ENCODE measurements at places on chromosomes 3 and 15. TPM values are rescaled to one million over a fixed set of nuclear protein-coding genes. Genes with fewer than 3 reads are reported as not detected.

Gene CELF6
- total RNA-seq: 1.1 TPM

Gene CCR2
- total RNA-seq: not detected

Gene ANKUB1
- total RNA-seq: not detected

Gene PIAS1
- total RNA-seq: 41.3 TPM

Gene LRRC31
- not detected for total RNA-seq

Gene SLC51A
- total RNA-seq: not detected

Gene LCMT2
- total RNA-seq: 18.8 TPM

Gene CHRNA7
- 9.5 TPM for total RNA-seq

Gene MKRN3
- 3.8 TPM for total RNA-seq

Gene LARP6
- 20.5 TPM for total RNA-seq

Gene SERF2
- 578 TPM for total RNA-seq

Gene ZNF35
- total RNA-seq: 24.5 TPM

Gene FBXL2
- total RNA-seq: 8.8 TPM

DNA sequence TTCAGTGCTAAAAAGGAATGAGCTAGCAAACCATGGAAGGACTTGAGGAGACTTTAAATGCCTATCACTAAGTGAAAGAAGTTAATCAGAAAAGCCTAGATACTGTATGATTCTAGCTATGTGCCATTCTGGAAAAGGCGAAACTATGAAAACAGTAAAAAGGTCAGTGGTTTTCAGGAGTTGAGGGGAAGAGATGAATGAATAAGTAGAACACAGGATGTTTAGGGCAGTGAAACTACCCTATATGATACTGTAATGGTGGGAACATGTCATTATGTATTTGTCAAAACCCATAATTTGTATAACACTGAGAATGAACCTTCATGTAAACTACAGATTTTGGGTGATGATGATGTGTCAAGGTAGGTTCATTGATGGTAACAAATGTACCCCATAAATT lies 9.6 kb upstream of the CD276 start:
- DNase-seq: no peak

- no peak for DNase-seq
Observed at GRCh38 chr3:43618142-43618541, 3.7 kb downstream of the ANO10 start.

DNA sequence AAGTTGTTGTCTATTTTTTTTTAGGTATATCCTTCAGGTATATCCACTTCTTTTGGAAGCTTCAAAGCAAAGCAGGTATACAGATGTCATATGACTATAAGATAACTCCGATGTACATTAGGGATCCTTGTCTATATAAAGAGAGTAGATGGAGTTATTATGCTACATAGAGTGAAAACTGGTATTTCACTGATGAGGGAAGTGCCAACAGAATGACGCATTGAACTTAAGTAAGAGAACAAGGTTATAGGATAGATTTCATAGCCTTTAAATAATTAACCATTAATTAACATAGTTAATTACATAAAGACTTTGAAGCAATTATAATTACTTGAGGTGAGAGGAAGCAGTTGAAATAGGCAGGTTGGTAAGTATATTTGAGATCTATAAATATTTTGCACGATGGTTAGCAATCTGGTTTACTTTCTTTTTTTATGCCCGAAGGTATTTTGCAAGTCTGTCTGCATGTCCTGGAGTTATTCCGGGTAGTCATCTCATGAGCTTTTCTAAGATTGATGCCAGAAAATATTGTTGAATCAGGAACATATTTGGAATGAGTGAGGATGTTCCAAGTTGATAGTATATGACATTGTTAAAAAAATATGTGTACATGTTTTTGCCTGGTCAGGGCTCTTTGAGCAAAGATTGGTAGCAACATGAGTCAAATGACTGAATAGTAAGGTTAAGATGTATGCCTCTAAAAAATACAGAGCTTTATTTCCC lies 299.5 kb upstream of the KCNMB2 start:
- DNase-seq: no peak

DNA sequence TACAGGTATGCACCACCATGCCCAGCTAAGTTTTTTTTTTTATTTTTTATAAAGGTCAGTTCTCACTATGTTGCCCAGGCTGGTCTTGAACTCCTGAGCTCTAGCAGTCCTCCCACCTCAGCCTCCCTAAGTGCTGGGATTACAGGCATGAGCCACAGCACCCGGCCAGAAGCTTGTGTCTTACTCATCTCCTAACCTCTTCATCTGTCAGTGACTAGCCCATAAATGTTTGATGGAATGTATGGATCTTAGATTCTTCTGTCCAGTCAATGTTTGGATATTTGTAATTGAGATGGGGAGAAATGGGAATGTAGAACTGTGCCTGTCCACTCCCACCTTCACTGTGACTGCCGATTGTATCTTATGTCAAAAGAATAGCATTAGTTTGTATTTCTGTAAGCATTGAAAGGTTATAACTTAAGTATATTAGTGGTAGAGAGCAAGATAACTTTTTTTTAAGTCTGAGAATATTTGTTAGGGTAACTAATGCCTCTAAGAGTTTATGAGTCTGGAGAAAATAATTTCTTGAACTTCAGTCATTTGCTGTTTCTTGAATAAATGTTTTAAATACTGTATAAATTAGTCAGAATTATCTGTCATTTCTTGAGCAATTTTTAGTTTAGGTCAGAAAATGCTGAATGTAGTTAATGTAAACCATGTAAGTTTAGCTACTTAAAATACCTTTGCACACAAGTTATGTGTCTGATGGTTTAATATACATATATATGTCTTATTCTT lies 215.3 kb upstream of the CGNL1 start:
- DNase-seq: no peak

GRCh38 chr15:48642795-48643194 lies 2.7 kb downstream of the FBN1 start:
- no peak for DNase-seq

- DNase-seq: no peak
Observed at GRCh38 chr3:29693863-29694262, 413.0 kb downstream of the RBMS3 start.

DNA sequence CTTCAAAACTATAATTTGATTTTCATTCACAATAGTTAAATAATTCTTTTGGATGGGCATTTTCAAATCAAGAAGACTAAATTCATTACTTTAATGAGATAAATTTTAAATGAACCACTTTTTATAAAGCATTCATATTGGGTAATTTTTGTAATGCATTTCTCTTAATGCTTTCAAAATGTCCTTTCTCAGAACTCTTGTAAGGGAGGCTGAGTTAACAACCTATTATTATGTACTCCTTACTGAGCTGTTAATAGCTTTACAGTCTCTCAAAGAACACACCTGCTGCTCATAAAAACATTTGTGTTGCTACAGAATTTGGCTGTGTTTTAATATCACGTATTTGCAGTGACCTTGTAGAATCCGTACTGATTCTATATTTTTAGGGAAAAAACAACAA lies 334.0 kb upstream of the ARL6 start:
- DNase-seq: no peak

DNA sequence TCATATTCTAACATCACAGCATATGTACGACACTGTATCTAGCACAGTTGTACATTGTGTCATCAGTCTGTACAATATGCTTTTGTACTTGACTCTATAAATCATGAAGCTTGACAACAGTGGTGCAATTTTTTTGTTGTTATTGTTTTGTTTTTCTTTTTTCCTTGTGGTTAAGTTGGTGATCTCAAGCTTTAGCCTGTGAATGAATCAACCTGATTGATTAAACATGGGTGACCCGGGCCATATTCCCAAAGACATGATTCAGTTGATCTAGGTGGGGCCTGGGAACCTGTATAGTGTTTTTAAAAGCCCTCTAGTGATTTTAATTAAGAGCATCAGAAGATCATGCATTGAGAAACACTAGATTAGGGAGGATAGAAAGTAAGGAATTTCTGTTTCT lies 101.8 kb upstream of the AADACL2 start:
- no peak for DNase-seq

GRCh38 chr3:66507423-66508260 lies 6.8 kb upstream of the LRIG1 start:
- DNase-seq: no peak

GRCh38 chr15:70902107-70902506 lies 9.5 kb downstream of the LRRC49 start:
- no peak for DNase-seq

GRCh38 chr3:80087767-80088166 lies 320.0 kb upstream of the ROBO1 start:
- no peak for DNase-seq

- no peak for DNase-seq
Observed at GRCh38 chr3:38354588-38355330, 8.2 kb downstream of the XYLB start.

DNA sequence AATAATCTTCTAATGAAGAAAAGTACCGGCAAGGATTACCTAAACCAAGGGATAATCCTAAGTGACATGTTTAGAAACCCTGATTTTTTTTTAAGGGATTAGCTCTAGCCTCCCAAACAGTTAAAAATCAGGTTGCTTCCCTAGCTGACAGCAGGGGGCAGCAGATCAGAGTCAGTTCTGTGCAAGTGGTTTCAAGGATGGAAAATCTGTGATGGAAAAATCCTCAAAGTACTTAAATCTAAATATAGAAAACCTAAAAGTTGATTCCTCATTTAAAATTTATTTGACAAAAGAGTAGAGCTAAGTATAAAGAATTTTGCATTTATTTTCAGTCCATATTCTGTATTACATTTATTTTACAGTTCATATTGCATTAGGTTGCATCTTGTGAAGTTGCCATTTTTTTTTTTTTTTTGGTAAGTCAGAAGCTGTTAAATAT lies 107.6 kb downstream of the PEX5L start:
- peak; percentile 64 for DNase-seq

DNA sequence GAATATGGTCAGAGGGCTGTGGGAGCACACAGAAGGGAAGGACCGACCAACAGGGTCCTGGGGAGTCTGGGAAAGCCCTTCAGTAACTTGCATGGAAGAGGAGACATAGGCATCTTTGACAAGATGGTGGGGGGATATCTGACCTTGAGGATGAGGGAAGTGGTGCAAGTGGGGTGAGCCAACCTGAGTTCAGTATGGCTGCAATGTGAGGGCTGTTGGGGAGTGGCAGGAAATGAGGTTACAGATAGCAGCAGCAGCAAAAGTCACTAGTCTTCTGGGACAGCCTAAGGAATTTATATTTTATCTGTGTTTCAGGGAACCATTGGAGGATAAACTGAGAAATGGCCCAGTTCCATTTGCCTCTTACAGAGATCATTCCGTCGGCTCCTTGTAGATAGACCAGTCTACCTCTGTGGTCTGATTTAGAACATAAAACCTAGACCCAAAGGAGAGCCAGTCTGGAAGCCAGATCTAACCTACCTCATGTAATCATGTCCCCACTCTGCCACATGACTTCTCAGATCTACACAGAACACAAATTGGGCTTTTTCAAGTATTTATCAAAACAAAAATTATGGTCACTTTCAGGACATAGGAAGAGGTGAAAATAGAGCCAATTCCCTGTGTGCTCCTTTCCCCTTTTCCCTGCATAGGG lies 75.6 kb downstream of the ST6GAL1 start:
- no peak for DNase-seq

GRCh38 chr3:37162501-37163245 lies 11.7 kb downstream of the LRRFIP2 start:
- no peak for DNase-seq

GRCh38 chr3:134366928-134367811 lies 7.1 kb downstream of the AMOTL2 start:
- peak; percentile 50 for DNase-seq

- no peak for DNase-seq
Observed at GRCh38 chr3:58141766-58142345, 68.9 kb downstream of the DNASE1L3 start.

GRCh38 chr3:76370749-76371520 lies 585.6 kb upstream of the ZNF717 start:
- no peak for DNase-seq

DNA sequence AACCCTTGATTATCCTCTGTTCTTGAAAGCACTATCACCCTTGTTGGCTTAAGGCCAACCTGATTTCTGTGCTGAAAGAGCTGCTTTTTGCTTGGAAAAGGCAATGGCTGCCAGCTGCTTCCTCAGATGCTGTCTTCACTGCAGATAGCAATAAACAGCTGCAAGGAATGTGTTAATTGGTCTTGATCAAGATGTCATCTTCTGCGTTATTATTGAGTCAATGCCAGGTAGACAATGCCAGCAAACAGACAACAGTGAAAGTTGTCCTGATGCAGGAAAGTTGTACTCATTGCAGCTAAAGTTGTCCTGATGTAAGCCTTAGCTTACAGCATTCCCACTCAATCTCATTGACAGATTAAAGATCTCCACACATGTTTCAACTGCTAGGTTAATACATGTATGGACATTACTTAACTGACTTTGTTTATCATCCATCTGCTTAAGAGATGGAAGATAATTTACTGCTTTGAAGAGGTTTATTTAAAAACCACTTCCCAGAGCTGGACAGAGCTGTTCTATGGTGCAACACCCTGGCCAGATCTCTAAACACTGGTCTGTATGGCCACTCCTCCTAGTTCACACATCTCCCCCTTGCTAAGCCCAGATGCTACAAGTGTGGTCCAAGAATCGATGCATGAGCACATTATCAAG lies 251.0 kb upstream of the MCTP2 start:
- no peak for DNase-seq

DNA sequence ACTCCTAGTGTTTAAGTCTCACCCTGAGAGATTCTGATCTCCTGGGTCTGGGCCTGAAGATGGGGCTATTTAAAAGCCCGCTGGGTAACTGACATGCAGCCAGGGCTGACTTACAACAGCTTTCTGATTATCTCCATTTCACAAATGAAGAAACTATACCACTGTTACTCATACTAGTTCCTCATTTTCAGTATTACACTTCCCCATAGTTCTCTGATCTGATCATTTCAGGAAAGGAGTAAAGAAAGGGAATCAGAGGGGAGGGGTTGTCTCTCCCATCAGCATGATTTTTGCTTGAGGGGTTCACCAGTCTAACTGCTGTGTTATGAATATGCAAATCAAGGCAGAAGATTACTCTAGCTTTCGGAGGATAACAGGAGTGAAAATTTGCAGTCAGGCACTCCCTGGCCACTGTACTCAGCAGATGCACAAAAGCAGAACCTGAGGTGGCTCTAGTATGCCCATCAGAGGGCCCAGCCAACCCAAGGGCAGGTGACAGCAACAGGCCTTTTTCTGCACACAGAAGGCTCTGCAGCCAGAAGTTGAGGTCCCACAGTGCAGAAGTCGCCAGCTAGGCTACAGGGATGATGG lies 59.4 kb downstream of the DAPK2 start:
- no peak for DNase-seq

GRCh38 chr3:135497979-135498378 lies 467.5 kb upstream of the PPP2R3A start:
- DNase-seq: no peak

DNA sequence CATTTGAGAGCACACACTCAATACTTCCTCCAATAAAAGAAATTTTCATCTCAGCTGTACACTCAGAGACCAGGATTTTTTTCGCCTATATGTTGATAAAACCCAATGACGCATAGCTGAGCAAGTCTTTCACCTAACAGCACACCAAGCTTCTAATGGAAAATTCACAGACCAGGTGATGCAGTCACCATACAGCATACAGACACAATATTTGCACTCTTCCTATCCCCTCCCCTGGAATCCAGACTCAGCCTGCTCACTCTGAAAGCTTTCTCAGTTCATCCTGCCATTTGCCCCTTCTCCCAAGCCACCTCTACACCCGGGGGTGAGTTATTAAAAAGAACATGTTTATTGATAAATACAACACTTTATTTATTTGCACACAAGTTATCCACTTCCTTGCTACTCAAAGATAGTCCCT lies 1.7 kb downstream of the TBC1D5 start:
- DNase-seq: no peak

All from neural crest cell (in vitro differentiated cells).